ENCODE measurements at places on chromosomes 3 and 15.

DNA sequence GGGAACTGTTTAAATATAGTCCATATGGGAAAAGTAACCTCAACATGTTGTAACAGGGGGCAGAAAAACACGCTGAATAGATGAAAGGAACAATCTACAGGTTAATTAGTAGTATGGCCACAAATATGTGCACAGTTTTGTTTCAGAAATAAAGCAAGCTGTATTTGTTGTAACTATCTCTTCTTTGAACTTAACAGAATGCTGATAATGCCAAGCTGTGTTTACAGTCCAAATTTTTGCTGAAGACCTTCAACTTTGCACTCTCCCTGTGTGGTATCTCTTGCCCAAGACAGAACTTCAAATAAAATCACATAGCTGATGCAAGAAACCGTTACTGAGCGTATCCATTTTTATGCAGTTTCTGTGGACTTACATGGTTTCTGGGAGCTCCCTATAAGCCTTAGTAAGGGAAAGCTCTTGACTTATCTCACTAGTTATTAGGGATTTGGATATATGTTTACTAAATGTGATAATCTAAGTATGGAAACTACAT, 425.4 kb upstream of the TPRG1 start:
- no peak for DNase-seq

- DNase-seq: no peak
Measured at GRCh38 chr15:48090115-48090514, 30.7 kb upstream of the SLC24A5 start.

DNA sequence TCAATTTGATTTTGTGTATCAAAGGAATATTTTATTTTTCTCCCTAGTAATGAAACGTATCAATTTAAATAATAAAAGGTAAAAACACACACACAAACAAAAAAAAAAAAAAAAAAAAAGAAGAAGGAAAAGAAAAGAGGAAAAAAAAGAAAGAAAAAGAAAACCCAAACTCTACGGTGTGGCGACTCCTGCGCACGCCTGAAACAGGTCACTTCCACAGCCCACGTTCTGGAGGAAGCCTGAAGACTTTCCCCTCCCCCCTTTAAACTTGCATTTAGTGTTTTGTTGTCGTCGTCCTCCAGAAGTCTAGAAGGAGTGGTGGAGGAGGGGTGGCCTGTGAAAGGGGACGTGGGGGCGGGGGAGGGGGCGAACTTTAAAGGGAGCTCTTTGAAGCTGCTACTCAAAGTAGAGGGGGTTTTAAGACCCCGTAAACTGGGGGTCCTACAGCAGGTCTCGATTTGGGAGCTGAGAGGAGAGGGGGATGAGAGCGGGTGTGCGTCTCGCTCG, 2.3 kb upstream of the TLE3 start:
- no peak for DNase-seq

GRCh38 chr3:487614-488013, 291.1 kb downstream of the CHL1 start:
- no peak for DNase-seq

All from neural crest cell (in vitro differentiated cells).